ENCODE measurements at places on chromosomes 7 and 10.

DNA sequence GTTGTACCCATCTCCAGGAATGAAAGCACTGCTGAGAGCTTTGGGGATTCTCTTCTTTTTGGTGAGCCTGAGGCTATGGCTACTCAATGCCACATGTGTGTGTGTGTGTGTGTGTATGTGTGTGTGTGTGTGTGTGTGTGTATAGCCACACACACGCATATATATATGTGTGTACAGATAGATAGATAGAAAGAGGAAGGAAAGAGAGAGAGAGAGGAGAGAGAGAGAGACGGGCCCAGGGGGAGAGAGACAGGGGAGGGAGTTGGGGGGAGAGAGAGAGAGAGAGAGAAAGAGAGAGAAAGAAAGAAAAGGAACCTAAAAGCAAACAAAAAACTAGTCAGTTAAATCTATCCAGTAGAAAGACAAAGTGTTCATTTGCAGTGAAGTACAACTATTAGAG lies 8.3 kb downstream of the SLC13A4 start:
- DNase-seq: no peak

GRCh38 chr10:20418286-20418685 lies 478.8 kb downstream of the NEBL start:
- DNase-seq: no peak

GRCh38 chr10:97861924-97862323 lies 12.3 kb downstream of the GOLGA7B start:
- DNase-seq: no peak

GRCh38 chr7:132059141-132059540 lies 502.7 kb upstream of the PODXL start:
- no peak for DNase-seq

DNA sequence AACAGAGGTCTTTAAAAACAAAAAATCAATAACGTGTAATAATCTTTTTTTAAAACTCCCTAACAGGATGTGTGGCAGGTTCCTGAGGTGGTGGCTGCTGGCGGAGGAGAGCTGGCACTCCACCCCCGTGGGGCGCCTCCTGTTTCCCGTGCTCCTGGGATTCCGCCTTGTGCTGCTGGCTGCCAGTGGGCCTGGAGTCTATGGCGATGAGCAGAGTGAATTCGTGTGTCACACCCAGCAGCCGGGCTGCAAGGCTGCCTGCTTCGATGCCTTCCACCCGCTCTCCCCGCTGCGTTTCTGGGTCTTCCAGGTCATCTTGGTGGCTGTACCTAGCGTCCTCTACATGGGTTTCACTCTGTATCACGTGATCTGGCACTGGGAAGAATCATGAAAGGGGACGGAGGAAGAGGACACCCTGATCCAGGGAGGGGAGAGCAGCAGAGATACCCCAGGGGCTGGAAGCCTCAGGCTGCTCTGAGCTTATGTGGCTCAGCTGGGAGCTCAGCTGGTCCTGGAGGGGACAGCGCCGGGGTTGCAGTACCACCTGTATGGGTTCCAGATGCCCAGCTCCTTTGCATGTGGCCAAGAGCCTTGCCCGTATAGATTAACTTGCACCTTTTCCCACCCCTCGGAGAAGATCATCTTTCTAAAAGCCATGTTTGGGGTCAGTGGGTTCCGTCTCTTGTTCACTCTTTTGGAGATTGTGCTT lies 16.7 kb upstream of the AZGP1 start:
- no peak for DNase-seq

DNA sequence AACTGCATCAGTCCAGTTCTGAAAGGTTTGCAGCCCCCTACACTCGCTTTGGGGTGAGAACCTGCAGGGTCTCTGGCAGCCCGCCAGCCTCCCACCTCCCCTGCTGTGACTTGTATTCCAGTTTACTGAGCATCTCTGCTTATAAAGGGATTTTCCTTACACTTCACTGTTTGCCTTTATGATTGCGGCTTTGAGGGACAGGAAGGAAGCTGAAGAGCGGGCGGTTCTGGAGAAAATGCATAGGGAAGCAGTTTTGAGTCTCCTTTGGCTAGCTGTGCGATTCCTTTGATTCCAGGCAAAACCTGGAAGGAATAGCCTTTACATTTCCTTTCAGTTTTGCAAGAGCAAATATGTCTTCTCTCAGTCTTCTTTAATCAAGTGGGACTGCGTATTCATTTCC lies 65.0 kb upstream of the TRIM8 start:
- DNase-seq: no peak

DNA sequence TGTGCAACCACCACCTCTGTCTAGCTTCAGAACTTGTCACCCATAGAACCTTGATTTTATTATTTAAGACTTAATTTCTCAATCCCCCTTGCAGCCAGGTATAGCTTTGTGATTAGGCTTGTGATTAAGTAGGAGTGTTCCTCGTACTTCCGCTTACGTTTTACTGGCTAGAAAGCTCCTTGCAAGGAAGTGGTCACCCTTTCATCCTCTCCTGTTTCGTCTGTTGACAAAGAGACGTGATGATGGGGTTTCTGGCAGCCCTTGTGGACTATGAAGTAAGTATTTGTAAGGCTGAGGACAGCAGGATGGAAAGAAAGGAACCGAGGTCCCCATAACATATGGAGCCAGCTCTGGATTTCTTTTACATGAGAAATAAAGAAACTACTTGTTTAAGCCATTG lies 86.5 kb upstream of the KDM7A start:
- no peak for DNase-seq

Data from NCI-H1694 treated with DMSO at 0.1 percent for 48 hours (cell line).